Bronchus fibroblast of lung (primary cell): ENCODE measurements at places on chromosomes 5 and 9. TPM values are rescaled to one million over a fixed set of nuclear protein-coding genes. Genes with fewer than 3 reads are reported as not detected.

PSAT1 gene
- total RNA-seq: 178 and 211 TPM in 2 replicates

ARL14EPL gene
- total RNA-seq: 0.17 TPM in 1 of 2 replicates, not detected in the other

DHX29 gene
- 20.7 and 25.4 TPM in 2 replicates for total RNA-seq

CYLC2 gene
- total RNA-seq: not detected in 2 replicates

FAXDC2 gene
- total RNA-seq: 3.1 and 4.7 TPM in 2 replicates

NR5A1 gene
- total RNA-seq: not detected in 2 replicates

DNM1 gene
- 4.5 and 5.7 TPM in 2 replicates for total RNA-seq

SPAAR gene
- 0.34 TPM in 1 of 2 replicates, not detected in the other for total RNA-seq

PAEP gene
- total RNA-seq: not detected in 2 replicates

SPOUT1 gene
- total RNA-seq: 33.1 and 35.7 TPM in 2 replicates

IFNA13 gene
- total RNA-seq: not detected in 2 replicates

RGS7BP gene
- total RNA-seq: not detected in 2 replicates

HK3 gene
- not detected in 2 replicates for total RNA-seq

LCN15 gene
- total RNA-seq: not detected in 2 replicates

CDKN2B-AS1 gene
- 0.84 and 0.89 TPM in 2 replicates for total RNA-seq

GADD45G gene
- total RNA-seq: 0.15 and 0.17 TPM in 2 replicates

S1PR3 gene
- total RNA-seq: 26.6 and 28.7 TPM in 2 replicates

PRRX2 gene
- 14.3 and 14.9 TPM in 2 replicates for total RNA-seq

LRRC70 gene
- 0.17 and 0.30 TPM in 2 replicates for total RNA-seq

POLR1E gene
- total RNA-seq: 49.6 and 53.1 TPM in 2 replicates

C5orf58 gene
- total RNA-seq: not detected in 2 replicates

ERGIC1 gene
- 162 and 168 TPM in 2 replicates for total RNA-seq

FRMPD1 gene
- not detected in 2 replicates for total RNA-seq

ATP6V1G1 gene
- total RNA-seq: 90.8 and 93.3 TPM in 2 replicates

ERAP2 gene
- total RNA-seq: 14.9 and 19.5 TPM in 2 replicates

ABHD17B gene
- 10.9 and 11.7 TPM in 2 replicates for total RNA-seq

GRXCR2 gene
- total RNA-seq: not detected in 2 replicates

TLX3 gene
- not detected in 2 replicates for total RNA-seq

LCN9 gene
- total RNA-seq: not detected in 2 replicates

GPX3 gene
- 2.4 and 2.7 TPM in 2 replicates for total RNA-seq

PRLR gene
- 0.30 and 0.84 TPM in 2 replicates for total RNA-seq

PTTG1 gene
- 337 and 344 TPM in 2 replicates for total RNA-seq
